ENCODE measurements at places on chromosomes 3 and 15.

DNA sequence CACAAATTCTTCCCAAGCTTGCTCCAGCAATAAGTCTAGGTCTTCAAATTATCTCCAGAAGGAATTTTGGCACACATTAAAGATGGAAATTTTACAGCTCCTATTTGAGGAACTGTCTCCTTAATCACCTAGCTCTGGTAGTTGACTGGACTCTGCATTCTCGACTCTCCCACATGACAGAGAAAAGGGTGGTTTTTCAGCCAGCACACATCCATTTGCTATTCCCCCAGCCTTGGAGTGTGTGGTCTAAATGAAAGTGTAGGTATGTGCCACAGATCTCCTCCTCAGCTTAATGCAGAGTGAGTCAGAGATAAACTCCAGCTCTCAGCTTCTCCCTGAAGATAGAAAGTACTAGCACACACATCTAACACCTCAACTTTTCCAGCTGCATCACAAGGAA, 62.2 kb upstream of the ALCAM start:
- no peak for DNase-seq

- DNase-seq: no peak
These were observed 16.3 kb downstream of the COL6A6 start for GRCh38 chr3:130533247-130533646.

GRCh38 chr15:63931556-63931955, 97.8 kb upstream of the HERC1 start:
- DNase-seq: no peak

DNA sequence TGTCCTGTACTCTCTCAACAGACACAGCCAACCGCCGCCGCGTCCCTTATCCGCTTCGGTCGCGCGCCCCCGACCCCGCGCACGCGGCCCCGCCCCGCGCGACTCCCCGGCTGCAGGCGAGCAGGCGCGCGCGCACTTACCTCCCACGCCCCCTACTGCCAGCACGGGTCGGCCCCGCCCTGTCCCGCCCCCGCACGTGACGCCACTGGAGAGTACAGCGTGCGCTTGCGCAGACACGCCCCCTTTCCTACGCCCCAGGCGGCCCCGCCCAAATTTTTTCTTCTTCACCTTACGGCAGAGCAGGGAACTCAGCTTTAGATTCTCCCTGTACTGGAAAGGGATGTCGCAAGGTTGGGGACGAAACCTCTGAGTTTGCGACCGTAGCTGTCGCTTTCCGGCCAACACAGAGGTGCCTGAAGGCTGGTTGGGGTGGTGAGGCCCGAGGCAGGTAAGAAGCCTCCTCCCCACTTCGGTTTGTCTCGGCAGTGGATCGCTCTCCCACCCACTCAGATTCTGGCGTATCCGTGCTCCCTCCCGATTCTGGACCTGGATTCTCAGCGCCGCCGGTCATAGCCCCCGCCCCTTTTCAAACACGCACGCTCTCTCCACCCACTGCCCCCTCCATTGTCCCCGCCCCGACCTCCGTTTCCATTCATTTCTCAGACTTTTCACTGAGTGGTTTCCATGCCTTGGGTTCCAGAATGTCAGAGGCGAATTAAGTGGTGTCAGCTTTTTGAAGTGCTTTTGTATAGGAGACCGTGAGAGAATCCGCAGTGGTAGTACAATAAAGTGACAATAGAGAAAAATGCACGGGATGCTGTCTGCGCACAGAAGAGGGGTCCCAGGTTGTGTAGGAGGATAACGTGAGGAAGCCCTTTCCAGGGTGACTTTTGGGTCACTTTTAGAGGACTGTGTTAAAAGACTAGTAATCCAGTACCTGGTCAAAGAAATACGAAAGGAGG, at the start of the genes MYO9A and SENP8:
TSS of gene MYO9A (minus strand) at position 134 of the 962 bp plus-strand sequence. CDS start 71,587 bp downstream, outside the sequence.
TSS of gene SENP8 (plus strand) at position 387 of the 962 bp plus-strand sequence. CDS start 21,221 bp downstream, outside the sequence.
- peak; percentile 99 for DNase-seq

DNA sequence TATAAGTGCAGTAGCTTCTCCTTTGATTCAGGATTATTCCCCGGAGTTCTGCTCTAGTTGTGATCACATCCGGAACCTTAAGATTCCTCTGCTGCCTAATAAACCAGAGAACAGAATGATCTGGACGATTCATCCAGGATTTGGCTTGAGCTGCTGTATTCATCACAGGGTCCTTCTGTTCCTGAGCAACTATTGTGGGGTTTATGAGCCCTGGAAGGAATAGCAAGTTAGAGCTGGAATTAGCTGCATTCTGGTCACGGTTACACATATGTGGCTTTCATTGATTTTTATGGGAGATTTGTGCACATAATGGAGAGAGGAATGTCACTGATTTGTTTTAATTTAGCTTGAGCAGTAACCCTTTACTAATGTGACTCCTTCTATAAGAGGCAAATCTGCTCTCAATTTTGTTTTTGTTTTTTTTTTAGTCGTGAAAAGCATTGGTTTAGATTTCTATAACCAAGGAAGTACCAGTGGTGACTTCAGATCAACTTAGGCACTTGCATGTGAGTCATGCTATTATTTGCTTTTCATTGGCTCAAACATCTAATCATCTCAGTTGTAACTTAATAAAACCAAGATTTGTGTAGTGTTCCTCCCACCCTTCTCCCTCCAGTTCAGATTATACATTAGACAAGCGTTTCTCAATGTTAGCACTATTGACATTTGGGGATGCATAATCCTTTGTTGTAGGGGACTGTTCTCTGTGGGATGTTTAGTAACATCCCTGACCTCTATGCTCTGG, 148.5 kb downstream of the OTOL1 start:
- DNase-seq: peak; percentile 32

DNA sequence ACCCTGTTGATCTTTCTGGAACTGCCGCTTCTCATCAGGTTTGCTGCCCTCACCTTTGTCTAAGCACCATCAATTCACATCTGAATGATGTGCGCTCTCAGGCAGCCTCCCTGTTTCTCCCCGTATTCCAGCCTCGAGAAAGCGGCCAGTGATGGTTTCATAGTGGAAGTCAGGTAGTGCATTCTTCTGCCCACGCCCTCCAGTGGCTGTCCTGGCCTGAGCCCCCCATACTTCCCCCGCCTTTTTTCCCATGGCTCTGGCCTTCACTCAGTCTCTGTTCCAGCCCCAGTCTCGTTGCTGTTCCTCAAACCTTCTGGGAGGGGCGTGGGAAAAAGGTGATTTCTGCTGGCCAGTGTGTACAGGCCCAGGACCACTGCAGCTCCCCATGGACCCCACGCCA, 101.3 kb downstream of the ASB7 start:
- DNase-seq: no peak

DNA sequence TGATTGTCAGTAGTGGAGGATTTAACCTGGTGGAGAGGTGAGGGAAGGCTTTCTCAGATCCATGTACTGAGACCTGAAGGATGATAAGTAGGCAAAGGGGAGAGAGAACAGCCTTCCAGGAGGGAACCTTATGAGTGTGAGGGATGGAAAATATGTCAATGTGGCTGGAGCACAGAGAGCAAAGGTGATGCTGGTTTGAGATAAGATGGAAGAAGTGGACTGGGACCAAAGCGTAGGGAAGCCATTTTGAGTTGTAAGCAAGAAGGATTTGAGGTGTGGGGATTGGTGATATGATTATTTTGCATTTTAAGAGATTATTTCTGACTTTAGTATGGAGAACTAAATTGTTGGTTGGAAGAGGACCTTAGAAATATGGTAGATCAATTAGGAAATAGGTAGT, 3.9 kb downstream of the FBXO45 start:
- DNase-seq: no peak

- DNase-seq: peak; percentile 76
These were observed 75.7 kb upstream of the SLC4A7 start for GRCh38 chr3:27559835-27560234.

DNA sequence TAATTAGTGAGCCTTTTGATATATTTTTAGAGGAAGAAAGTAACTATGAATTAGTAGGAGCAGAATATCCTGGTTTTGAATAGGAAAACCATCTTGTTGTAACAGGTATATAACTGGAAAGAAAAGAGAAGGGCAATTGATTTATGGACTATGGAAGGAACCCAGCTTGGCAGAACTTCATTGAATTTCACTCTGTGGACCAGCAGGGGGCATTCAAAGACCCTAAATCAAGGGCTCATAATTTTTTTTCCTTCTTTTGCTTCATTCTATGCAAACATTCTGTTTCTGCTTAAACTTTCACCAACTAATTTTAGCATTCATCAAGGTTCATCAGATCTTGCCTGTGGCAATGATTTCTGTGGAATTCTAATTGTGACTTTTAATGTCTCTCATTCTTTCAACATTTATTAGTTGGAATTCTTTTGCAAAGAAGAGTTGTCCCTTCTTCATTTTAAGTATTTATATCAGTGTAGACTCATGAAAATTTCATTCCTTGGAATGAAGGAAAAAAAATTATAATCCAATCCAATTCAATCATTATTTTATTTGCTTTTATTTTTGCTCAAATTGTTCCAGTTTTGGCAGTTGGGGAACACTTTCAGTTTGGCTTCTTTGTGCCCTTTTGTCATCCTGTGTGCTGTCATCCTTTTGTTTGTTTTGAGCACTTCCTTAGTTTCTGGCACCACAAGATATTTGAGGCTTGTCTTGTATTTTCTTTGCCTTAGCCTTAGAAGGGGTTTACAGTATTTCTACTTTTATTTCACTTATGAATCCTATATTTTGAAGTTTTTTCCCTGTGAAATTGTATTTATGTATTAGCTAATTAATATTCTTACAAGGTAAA, 30.4 kb downstream of the NXPE3 start:
- DNase-seq: no peak

DNA sequence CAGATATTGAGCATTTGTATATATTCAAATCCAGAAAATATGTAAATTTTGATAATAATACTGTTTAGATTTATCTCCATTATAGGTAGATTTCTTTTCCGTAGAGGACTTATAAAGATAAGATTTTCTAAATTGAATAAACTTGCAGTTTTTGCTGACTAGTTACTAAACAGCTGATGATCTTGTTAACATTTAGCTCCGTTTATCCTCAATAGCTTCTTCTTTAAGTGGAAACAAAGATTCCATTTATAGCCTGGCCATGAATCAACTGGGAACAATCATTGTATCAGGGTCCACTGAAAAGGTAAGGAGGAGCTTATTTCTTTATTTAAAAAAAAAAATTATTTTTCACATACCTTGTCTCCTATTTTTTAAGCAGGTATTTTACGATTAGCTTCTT, 16.7 kb downstream of the WDR48 start:
- DNase-seq: no peak

DNA sequence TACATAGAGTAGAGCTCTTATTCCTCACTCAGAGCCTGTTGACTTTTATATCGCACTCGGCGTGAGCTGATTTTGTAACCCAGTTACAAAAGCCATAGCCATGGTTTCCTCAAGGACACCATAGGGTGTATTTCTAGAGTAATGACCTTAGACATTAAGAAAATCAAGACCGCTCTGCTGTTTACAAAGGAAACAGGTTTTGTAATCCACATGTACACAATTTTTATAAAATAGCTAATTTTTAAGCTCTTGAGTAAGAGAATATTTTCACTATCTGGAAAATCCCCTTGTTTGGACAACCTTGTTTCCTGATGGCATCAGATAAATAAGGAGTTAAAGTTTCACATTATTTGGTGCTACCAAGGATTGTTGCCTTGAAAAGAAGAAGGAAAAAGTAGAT, 104.7 kb downstream of the PGPEP1L start:
- DNase-seq: no peak

DNA sequence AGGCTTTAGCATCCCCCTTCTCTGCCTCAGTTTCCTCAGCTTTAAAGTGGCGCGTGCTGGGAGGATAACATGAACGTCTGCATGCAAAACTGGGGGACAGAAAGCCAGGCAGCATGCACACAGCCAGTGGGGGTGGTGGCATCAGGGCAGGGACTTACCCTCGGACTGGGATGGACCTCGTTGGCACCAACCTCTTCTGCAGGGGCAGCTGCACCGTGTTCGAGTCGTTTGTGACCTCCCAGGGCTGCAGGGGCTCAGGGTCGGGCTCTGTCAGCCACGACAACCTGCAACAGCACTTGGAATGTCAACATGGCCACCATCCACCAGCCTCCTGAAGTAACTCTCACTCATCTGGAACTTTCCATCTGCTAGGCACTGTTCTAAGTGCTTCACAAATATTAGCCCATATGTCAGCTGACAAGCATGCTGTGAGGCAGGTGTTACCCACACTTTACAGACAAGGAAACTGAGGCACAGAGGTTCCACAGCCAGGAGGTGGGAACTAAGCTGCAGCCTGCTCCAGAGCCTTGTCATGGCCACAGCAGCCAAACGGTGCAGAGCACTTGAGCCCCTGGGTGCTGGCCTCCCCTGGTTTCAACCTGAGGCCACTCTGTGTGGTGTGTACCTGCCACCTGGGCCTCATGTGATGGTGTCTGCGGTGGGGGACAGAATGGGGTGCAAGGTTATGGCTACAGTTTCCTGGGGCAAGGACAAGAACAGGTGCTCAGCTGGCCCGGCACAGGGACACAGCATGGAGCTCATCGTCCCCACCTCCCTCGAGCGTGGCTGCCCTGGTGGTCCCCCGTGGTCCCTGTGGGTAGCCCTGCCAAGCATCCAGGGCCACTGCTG, 6.7 kb downstream of the C3orf22 start:
- DNase-seq: no peak

GRCh38 chr15:62093809-62094208, 27.0 kb downstream of the C2CD4A start:
- no peak for DNase-seq
